Stomach (tissue), 19 donors: ENCODE measurements at places on chromosomes 1 and 21.
A peak's percentile ranks its signal among the peaks of the same experiment; 100 is the strongest.

DNA sequence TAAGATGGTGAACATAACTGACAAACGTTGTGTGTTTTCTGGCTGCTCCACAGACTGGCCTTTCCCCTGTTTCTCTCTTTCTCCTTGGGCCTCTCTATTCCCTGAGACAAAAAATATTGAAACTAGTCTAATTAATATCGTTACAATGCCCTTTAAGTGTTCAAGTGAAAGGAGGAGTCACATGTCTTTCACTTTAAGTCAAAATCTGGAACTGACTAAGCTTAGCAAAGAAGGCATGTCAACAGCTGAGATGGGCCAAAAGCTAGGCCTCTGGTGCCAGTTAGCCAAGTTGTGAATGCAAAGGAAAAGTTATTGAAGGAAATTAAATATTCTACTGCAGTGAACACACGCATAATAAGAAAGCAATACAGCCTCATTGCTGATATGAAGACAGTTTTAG, 32.2 kb upstream of the FCRL3 start:
- no peak for DNase-seq

GRCh38 chr1:160428655-160429054, 28.3 kb downstream of the VANGL2 start:
- DNase-seq: peak; percentile 84

GRCh38 chr1:17839641-17840196, 84.6 kb downstream of the ACTL8 start:
- DNase-seq: no peak

DNA sequence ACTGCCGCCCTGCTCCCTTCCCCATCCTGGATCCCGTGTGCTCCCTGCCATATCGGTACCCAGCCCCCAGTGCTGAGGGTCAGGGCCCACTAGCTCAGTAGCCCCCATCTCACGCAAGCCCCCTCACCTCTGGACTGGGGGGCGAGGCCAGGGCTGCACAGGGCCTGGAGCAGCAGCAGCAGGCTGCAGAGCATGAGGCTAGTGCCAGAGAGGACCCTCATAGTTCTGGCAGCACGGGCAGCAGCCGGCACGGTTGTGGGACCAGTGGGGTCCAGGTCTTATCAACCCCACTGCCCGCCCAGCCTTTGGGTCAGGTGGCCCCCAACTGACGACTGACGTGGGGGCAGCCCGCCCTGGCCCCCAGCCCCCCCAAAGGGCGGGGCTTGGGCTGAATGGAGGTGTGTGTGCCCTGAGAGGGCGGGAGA, at the start of gene MATN1:
Gene MATN1 (minus strand): TSS at position 255 of the 425 bp plus-strand sequence. CDS start 34 bp downstream, at position 221.
- DNase-seq: no peak

DNA sequence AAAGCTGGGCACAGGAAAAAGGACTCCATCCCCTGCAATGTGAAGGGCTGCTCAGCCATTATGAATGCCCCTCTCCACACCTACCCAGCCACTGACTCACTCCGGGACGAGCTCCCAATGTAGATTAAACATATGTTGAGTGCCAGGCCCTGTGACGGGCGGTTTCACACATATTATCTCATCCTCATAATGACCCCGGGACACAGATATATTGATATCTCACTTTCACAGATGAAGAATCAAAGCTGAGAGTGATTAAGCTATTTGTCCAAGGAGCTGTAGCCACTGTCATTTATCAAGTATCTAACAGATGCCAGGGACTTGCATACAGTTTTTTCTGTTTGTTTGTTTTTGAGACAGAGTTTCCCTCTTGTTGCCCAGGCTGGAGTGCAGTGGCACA, 35.0 kb upstream of the SLC30A1 start:
- DNase-seq: no peak

DNA sequence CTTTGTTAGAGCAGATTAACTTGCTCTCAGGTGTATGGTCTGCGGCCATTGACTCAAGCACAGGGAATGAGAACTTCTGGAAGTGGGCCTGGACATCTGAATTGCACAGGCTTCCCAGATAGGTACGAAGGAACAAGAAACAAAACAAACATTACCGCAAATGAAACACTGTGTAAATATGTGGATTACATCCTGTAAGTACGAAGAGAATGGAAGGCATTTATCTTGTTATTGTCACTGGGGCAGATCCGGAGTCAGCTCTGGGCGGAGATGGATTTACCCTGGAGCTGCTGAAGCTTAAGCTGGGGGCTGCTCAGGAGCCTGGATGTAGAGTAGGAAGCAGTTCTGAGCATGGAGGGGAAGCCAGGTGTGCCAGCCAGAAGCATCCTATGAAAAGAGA, 6.8 kb downstream of the HES2 start:
- no peak for DNase-seq

DNA sequence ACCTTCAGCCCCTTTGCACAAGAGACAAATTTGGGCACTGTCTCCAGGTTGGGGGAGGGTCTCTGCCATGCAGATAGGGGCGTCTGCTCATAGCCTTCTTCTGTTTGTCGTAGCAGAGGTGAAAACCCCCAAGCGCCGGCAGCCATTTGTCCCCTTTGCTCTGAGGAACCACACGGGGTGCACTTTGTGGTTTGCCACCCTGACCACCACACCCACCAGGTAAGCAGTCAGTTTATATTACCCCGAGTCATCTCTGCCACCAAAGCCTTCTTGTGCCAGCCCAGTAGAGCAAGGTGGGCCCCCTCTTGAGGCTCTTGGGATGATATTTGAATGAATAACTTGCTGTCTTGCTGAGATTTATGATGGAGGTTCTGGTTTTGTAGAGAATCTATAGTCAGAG, 111.8 kb downstream of the VPS13D start:
- no peak for DNase-seq

DNA sequence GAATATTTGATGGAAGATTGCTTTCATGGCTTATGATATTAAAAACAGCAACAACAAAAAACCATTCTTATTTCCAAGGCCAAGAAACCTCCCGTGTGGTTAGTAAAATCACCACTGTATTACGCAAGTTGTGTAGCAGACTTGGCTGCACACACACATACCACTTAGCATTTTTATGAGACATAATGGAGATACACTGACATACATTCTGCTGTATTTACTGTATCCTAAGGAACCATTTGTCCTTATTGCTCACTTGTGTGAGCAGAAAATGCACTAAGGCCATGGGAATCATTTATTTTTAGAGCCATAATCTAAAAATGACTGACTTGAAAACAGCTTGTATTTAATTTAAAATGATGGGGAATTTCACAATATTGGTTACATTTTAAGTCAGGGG, 584 bp upstream of the C1orf141 start:
- DNase-seq: no peak

DNA sequence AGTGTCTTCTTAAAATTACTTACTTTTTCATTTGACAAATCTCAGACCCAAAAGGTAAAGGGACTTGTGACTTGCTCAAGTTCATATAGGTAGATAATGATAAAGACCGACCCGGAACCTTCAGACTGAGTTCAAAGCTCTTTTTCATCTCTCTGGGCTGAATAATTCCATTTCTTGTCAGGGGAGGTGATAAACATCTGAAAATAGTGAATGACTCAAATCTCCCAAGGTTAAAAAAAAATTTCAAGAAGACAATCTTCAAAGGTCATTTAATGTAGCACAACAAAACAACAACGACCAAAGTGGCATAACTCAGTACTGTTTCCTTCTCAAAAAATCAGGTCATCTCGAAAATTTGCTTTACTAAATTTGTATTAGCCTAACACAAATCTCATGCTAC, 20.6 kb downstream of the LUZP1 start:
- no peak for DNase-seq

DNA sequence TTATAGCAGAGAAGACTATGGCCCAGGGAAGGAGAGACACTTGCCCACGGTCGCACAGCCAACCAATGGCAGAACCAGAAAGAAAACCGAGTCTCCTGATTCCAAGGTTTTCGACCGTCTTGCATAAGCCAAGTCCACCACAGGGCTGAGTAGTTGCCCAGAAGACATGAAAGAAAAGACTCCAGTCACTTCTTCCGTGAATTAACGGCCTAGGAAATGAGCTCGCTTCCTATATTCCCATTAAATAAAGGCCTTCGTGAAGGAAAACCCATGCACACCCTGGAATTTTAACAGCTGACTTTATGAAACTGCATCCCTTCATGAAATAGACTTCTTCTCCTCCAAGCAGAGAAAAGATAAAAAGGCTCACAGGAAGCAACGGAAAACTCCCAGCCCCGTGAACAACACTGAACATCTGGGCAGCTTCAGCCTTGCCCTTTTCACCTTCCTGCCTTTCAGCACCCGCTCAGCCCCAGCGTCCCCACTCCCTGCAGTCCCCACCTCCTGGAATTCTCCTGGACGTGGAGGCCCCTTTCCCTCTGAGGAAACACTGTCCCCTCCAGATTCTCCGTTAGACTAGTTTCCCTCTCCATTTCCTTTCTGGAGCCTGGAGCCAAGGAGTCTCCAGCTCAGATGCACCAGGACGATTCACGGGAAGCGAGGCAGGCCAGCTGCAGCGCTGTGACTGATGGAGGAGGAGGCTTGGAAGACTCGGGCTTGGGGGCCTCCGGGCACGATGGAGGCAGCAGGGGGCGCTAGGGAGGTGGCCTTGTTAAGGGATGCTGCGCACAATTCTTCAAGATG, 2.7 kb upstream of the MYOC start:
- peak; percentile 85 for DNase-seq

DNA sequence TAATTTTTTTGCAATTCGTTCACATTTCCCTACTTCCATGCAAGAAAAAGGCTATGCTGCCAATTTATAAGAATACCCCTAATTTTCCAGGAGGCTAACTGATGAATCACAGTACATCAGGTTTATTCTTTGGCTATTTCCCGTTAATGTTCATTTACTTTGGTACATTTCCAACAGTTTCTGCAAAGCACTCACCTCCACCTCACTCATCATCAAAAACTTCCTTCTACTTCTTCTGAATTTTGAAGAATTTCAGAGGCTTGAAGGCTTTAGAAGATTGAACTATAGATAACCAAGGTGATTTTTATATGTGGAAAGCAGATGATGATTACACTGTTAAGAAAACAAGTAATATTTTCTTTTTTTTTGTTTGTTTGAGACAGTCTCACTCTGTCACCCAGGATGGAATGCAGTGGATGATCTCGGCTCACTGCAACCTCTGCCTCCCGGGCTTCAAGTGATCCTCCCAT, 60.5 kb upstream of the HP1BP3 start:
- DNase-seq: no peak

DNA sequence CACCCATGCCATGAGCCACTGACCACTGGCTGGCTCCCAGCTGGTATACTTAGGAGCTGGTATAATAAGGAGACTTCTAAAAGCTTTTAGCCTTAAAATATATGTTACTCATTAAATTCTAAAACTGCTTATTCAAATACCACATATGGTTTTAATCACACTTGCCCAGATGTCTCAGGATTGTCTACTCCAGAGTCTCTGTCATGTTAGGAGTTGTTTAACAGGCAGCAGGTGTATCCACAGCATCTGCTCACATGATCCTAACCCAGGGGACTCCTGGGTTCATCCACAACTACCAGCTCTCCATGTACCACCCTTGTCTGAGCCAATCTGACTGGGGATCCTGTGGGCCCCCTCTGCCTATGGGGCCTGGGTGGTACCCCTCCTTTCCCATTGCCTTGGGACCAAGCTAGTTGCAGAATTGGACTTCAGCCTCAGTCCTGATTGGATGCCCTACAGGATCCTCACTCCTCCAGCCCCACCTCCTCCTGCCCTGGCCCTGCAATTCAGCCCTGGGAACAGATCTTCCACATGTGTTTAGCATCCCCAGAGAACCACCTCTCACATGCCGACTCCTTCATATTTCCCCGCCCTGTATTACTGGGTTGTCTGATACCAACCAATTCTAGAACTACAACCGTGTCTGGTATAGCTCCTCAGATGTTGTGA, 61.3 kb downstream of the BCAR3 start:
- no peak for DNase-seq

DNA sequence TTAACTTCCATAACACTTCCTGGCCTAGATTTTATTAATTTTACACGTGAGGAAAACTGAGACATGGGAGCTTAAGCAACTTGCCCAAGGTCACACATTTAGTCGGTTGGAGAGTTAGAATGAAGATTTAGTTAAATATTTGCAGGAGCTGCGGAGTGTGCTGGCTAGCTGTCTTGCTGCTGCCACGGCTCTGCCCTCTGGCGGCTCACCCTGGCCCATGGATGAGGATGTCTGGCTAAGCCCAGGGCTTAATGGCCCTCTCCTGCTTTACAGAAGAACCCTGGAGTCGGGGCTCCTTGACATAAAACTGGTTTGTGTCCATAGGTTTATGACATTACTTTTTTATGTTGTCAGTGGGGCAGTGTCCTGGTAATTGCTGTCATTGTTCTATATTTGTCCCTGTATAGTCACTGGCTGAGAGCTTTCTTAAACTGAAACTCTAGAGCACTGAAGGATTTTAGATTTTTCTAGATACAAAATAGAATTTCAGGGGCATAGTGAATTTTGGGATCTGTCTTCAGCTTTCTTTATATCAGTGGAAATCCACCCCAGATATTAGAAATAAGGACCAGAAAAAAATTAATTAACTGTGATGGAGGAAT, 88.9 kb upstream of the WLS start:
- peak; percentile 89 for DNase-seq

GRCh38 chr1:184770181-184770979, 15.7 kb upstream of the EDEM3 start:
- DNase-seq: no peak

DNA sequence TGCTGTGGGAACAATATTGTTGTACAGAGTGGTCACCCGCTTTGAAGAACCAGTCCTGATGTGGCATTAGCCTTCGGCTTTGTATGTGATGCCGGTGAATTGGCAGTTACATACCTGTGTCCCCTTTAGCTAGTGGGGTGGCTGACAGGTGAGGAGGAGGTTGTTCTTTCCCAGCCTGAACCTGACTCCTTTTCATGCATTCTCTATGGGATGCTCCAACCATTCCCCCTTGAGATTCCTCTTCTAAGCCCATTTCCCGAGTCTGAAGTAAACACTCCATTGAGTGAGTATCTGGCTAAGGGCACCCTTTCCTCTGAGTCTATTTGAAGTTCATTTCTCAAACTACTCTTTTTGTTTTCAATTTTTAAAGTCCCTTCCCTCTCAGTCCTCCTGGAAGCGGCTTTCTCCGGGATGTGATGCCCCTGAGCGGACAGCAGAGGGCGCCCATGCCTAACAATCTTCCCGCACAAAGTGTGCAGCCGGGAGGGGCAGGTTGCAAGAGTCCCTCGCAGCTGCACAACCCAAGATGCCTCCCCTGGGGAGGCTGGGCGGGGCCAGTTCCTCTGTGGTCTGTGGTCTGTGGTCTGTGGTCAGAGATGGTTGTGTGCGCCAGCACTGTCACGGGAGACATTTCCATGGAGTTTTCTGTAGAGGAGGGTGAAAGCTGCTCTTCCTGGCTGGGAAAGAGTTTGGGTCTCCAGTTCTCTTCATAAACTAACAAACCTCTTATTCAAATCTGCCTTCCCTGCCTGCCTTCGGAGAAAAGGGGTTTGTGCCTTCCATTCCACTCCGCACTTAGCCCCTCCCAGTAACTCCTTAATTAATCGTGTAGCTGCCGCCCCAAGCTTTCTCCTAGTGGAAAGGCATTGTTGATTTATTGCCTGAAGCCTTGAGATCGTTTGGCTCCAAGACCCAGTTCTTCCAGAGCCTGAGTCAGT, 36.4 kb upstream of the LMX1A start:
- DNase-seq: peak; percentile 93
